Left ventricle myocardium superior (tissue), 1 donor: ENCODE measurements at places on chromosomes 12 and 14.

DNA sequence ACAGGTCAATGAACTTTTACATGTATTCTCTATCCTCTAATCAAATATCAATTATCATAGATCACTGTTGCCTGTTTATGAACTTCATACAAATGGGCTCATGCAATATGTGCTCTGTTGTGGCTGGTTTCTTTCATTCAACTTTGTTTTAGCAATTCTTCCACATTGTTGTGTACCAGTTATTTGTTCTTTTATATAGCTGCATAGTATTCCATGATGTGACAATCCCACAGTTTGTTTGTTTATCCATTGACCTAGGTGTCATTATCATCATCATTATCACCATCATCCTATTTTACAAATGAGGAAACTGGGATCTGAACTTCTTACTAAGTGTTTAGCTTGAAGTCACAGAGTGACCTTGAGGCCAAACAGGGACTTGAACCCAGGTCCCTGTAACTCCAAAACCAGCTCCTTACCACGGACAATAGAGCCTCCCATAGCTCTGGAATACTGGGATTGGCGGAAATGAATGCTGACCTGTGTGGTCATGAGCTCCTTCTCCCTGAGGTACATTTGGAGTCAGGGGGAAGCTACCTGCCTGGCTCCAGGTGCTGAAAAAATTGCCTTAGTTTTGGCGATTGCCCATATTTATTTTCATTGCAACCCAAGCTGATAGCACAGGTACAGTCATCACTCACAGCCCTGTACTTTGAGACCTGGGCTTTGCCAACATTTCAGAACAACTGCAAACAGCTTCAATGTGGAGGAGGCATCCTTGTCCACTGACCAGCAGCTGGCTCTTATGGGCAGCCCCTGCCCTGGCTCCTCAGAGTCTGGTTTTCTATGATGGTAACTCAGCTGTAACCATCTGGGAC, 9.2 kb downstream of the ZFP36L1 start:
- DNase-seq: peak; percentile 18

GRCh38 chr12:72272731-72273498, 745 bp downstream of the TRHDE start:
- peak; percentile 26 for DNase-seq

DNA sequence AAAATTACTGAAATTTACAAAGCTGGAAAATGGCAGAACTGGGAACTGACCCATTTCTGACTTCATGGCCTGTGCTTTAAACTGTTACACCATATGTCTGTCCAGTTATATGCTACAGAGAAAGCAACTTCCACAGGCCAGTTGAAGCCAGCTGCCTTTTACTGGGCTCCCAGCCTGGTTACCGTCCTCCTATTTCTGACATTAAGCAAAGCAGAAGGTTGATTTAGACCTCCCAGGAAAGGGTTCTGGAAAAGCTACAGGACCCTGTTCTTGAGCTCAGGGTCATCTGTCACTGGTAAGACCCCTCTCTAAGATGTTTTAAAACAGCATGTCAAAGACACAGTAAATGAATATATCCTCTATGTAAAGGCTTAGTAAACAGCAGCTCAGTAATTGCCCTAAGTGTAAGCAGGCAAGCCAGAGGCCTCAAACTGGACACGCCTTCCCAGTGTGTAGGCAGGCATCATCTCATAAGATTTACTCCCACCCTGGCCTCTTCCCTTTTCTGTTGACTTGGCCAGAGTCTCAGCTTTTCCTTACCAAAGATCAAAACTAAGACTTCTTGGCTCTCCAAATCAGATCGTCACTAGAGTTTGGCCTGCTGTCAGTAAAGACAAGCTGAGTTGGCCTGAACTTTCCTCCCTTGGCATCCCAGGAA, 55.4 kb upstream of the RNU6-8 start:
- no peak for DNase-seq

GRCh38 chr12:2645460-2645859, 149.3 kb upstream of the FKBP4 start:
- no peak for DNase-seq

DNA sequence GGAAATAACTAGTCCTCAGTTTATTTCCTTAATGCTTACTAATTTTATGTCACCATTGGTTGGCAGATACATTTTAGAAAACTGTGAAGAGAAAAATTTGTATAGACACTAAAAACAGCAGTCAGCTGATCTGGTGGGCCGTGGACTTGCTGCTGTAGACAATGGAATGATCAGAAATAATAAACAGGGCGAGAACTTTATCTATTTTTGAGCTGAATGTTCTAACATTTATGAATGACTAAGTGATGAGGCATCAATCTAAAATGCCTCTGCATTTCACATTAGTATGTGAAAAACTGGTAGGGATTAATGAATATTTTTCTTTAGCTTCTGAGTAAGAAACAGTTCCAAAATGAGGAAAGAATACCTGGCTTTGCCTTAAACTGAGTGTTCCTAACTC, 24.8 kb upstream of the PKP2 start:
- no peak for DNase-seq

DNA sequence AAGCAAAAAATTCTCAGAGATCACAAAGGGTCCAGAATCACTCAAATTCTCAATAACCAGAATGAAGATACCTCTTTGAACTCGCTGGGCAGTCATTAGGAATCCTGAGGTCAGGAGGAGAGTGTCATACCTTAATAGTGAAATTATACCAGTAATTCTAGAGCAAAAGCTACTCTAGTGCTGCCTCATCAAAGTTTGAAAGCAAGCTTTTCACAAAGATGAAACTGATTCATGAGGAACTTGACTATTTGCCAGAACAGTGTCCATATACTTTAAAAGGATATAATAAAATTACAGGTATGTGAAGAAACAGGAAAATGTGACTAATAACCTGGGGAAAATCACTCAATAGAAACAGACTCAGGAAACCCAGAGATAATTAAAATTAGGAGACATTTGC, 44.5 kb downstream of the EML5 start:
- no peak for DNase-seq

- no peak for DNase-seq
These were observed 75.3 kb upstream of the ZDHHC17 start for GRCh38 chr12:76688631-76689030.

GRCh38 chr12:132583736-132584135, 26.6 kb downstream of the LRCOL1 start:
- DNase-seq: no peak
